Activated naive CD8-positive, alpha-beta T cell treated with anti-CD3 and anti-CD28 coated beads for 36 hours (primary cell): ENCODE measurements at places on chromosomes 3 and 15. TPM values are rescaled to one million over a fixed set of nuclear protein-coding genes. Genes with fewer than 3 reads are reported as not detected.
A peak's percentile ranks its signal among the peaks of the same experiment; 100 is the strongest.

DNA sequence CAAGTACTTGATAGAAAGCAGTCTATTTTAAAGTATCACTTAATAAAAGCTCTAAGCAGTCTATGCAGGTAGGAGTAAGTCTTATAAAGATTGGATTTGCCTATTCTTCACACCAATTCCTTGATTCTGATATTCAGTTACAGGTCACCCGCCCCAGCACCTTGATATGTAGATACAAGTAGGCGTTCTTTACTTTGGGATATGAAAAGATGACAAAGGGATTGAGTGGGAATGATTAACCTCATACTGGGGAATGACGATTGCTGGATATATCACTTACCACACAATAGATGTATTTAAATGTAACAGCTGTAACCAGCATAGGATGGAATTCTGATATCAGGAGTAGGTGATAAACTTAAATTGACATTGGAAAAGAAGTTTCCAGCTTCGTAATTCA is 47.1 kb downstream of the HHLA2 start:
- H3K4me1 ChIP-seq: peaks cover 15% of the 10 kb centered on the region
- H3K27ac ChIP-seq: no peak overlapping the region
- no peaks in the 10 kb centered on the region for H3K27me3 ChIP-seq
- no peak overlapping the region for H3K4me3 ChIP-seq
- no peaks in the 10 kb centered on the region for H3K36me3 ChIP-seq

DNA sequence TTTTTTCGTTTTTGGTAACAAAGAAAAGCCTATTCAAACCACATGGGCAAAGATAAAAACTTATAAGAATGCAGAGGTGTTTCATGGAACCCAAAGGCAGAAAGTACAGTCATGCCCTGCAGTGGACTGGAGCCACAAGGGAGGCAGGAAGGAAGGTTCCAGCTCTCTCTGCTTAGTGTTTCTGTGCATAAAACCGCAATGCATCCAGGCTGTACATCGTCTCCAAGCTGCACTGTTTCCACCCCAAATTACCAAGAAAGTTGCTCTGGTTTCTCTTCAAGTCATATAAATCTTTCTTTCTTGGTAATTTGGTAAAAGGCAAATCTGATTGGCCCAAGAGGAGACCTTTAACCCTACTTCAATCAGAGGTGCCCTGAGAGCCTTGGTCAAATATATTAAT is 15.8 kb downstream of the TRAT1 start:
- DNase-seq: peak; percentile 47
- H3K27me3 ChIP-seq: no peaks in the 10 kb centered on the region
- H3K4me1 ChIP-seq: peaks cover 68% of the 10 kb centered on the region
- peak overlapping the region; percentile 11 for H3K4me3 ChIP-seq
- H3K36me3 ChIP-seq: peaks cover 39% of the 10 kb centered on the region

DNA sequence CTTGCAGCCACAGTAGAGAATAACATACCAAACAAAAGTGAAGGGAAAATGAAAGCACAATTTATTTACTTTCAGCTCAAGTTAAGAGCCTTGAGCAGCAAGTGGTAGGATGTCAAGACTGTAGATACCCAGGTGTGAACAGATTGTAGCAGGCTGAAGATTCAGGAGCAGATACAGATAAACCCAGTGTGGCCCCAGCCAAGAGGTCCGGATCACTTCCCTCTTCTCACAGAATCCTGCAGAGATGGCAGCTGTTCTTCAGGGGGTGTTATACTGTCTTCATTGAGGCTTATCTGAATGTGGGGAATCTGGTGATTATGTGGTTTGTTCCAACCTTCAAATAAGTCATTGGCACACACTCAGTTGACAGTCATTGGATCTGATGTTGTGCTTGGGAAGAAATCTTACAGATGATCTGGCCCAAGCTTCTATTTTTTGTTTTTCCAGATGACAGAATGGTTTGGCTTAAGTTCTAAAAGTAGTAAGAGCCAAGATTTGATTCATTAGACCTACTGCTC is 2.2 kb downstream of the STARD9 start:
- H3K27me3 ChIP-seq: no peaks in the 10 kb centered on the region
- H3K4me3 ChIP-seq: no peak overlapping the region
- H3K36me3 ChIP-seq: peaks cover 3% of the 10 kb centered on the region
- H3K4me1 ChIP-seq: peaks cover 43% of the 10 kb centered on the region
- DNase-seq: no peak

DNA sequence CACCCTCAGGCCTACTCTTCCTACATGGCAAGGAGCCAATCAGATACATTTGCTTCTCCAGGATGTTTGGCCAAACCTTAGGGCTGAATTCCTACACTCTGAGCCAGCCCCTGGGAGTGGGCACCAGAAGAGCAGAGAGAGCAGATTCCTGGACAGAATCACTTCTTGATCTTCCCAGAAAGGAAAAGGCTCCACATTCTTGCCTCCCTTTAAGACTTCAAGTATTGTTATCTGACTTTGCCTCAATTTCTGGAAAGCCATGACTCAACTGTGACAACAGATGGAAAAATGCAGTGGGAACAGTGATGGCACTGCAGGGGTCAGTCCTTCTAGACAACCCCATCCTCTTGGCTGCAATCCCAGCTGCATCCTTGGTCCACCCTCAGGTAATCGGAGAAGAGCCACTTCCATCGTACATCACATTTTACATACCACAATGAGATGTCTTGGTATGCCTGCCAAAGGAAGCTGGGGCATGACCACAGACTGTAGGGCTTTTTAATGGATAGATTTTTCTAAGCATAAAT is 21.0 kb downstream of the SLCO2A1 start:
- H3K4me1 ChIP-seq: no peaks in the 10 kb centered on the region
- no peak overlapping the region for H3K4me3 ChIP-seq
- no peak overlapping the region for H3K27ac ChIP-seq
- no peak for DNase-seq

DNA sequence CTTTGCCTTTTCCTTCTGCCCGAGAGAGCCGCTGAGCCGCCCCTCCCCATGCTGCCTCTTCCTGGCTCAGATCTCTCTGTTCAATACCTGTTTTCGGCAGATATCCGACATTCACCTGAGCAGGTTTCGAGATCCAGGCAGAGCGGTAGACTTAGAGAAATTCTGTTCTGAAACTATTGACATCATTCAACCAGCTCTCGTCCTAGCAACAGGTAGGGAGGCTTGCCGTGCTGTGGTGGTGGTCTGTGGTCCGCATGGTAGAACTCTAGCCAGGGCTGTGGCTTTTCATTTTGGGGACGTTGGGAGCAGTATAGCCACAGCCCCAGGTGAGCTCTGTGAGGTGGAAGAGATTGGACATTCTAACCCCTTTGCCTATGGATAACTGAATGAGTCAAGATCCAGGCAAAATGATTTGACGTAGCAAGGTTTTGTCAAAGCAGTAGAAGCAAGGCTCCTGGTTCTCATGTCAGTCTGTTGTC is 810 bp downstream of the TMEM62 start:
- peak overlapping the region; percentile 75 for H3K27ac ChIP-seq
- peak overlapping the region; percentile 90 for H3K4me3 ChIP-seq
- peaks cover 25% of the 10 kb centered on the region for H3K36me3 ChIP-seq
- no peaks in the 10 kb centered on the region for H3K27me3 ChIP-seq
- DNase-seq: peak; percentile 4

DNA sequence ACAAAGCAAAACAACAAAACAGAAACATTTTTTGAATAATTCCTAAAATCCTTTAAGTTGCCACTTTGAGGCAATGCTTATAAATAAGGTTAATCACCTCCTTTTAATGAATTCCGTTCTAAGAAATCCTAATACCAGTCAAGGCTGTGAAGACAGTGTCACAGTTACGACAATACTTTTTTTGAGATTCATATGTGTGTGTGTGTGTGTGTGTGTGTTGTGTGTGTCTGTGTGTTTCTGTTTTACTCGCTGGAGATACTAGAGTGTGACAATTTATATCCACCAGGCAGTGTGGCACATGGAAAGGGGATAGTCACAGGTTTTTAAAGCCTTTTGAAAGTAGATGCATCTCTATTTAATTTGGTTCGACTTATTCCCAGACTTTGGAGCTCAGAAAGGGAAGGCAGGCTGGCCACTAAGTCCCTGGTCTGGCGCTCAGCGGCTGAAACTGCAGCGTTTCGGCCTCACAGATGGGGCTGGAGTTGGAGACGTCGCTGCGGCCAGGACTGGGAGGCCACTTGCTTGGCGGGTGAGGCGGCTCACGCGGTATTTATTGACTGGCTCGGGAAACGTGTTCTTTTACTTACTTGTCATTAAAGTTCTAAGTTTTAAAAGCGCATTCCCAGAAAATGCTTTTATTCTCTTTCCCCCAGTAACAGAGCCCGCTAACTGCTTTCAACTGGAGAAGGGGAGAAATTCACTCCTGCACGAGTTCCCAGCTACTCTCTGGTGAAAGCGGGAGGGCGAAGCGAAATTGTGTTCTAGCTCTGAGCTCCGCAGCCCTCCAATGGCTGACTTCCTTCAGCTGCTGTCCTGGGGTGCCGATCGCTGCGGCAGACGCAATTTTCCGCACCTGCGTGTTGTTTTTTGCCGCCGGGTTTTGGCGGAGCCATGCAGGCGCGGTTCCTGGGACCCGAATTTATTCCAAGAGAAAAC is 13.7 kb downstream of the ZIC1 start:
- peak overlapping the region; percentile 10 for H3K27ac ChIP-seq
- peaks cover 78% of the 10 kb centered on the region for H3K27me3 ChIP-seq
- H3K4me1 ChIP-seq: no peaks in the 10 kb centered on the region
- H3K4me3 ChIP-seq: no peak overlapping the region
- peaks cover 4% of the 10 kb centered on the region for H3K36me3 ChIP-seq
- DNase-seq: no peak

DNA sequence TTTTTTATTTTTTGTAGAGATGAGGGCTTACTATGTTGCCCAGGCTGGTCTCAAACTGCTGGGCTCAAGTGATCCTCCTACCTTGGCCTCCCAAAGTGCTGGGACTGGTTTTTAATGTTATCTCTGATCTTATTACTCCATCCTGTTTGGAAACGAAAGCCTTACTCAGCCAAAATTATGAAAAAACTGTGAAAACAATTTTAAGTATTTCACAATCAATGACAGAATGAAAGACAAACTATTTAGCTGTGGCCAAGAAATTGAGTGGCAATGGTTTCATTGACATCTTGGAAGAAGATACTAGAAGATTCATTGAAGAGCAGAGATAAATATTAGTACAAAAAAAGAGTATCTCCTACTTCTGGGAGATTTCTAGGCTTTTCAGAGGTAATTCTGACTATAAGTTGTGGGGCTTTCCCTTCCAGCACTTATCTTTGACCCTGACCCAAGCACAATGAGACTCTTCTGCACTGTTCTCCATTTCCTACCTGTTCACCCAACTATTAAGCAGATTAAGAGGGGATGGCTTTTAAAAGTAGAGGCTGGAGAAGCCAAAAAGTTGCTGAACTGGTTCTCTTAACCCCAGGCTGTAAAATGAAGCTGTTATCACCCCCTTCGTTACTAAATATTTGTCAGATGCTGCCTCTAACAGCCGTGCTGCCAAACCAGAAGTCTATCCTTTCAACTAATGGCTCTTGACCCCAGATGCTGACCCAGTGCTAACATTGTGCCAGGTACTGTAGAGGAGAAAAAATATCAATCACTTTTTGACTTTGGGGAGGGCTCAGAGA is 14.2 kb upstream of the SLC25A36 start:
- no peak overlapping the region for H3K4me3 ChIP-seq
- no peak overlapping the region for H3K27ac ChIP-seq
- peaks cover 22% of the 10 kb centered on the region for H3K27me3 ChIP-seq

DNA sequence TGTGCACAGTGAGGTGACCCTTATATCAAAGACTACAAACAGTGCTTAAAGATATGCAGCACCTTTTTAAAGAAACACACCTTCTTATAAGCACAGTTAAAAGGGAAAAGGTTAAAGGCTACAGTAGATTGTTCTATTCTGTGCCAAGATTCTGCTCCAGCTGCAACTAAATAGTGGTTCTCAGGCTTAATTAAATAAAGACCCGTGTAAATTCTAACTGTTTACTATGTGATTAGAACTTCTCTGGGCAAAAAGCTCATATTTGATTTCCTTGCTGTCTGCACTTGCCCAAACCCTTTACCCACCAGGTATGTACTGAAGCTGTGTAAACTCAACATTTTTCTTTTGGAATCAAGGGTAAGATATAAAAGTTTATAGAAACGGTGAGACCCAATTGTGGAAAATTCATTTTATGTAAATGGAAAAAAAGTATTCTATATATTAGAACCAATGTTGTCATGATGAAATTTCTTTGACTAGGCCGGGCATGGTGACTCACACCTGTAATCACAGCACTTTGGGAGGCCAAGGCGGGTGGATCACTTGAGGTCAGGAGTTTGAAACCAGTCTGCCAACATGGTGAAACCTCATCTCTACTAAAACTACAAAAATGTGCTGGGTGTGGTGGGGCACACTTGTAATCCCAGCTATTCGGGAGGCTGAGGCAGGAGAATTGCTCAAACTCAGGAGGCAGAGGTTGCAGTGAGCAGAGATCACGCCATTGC is 230.6 kb downstream of the MECOM start:
- no peak overlapping the region for H3K4me3 ChIP-seq
- H3K27ac ChIP-seq: no peak overlapping the region
- peaks cover 10% of the 10 kb centered on the region for H3K4me1 ChIP-seq
- no peak for DNase-seq
- no peaks in the 10 kb centered on the region for H3K36me3 ChIP-seq

DNA sequence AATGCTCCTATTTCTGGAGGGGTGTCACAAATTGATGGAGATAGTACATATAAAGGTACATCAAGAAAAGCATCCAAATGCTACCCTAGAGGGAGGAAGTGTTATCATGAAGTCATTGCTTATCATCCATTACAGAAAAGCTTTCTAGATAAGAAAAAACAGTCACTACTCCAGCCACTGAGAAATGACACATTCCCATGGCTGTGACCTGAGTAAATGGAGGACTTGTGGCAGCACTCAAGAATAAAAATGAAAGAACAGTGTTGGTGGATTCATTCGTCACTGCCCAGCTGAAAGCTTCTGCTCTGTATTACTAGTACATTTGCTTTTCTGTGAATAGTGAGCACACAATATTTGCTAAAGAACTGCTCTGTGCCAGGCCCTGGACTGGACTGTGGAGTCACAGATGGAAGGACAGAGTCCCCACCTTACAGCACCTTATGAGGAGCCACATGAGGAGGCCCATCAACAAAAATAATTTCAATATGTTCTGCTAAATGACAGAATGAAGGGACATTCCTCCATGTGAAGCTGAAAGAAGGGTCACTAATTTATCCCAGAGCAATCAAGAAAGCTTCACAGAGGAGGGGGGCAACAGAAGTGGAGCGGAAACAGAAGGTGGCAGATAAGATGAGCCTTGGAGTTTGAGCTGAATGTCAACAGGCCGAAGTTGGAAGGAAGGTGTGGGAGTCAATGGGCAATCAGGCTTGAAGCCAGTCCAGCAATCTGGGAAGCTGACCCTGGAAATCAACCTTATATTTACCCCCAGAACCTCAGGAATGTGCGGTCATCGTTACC is 343.5 kb upstream of the TRIM42 start:
- no peaks in the 10 kb centered on the region for H3K4me1 ChIP-seq
- H3K27ac ChIP-seq: no peak overlapping the region
- no peaks in the 10 kb centered on the region for H3K36me3 ChIP-seq
- no peak for DNase-seq
- no peak overlapping the region for H3K4me3 ChIP-seq
- H3K27me3 ChIP-seq: peaks cover 16% of the 10 kb centered on the region

DNA sequence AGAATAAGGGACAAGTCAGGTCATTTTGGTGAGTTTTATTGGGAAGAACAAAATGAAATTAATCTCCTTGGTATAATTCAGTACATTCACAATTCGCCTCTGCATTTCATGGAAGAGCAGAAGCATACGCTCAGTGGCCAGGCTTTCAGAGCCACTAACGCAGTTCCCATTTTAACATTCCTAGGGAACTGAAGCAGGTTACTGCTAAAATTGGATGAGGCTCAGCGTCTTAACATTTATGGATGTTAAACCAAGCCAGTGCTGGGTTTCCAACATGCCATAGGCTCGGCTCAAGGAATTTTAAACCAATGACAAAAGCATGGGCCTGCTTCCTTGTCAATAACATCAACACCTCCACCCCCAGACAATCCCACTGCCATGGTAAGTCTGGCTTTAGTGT is 172.7 kb upstream of the PRICKLE2 start:
- no peak overlapping the region for H3K27ac ChIP-seq
- no peak overlapping the region for H3K4me3 ChIP-seq
- no peaks in the 10 kb centered on the region for H3K36me3 ChIP-seq

Gene IRAK2
- 3.1 TPM for total RNA-seq

Gene PPP1R14D
- total RNA-seq: not detected

Gene PBRM1
- 61.5 TPM for total RNA-seq
